ENCODE measurements at places on chromosomes 4 and X.

DNA sequence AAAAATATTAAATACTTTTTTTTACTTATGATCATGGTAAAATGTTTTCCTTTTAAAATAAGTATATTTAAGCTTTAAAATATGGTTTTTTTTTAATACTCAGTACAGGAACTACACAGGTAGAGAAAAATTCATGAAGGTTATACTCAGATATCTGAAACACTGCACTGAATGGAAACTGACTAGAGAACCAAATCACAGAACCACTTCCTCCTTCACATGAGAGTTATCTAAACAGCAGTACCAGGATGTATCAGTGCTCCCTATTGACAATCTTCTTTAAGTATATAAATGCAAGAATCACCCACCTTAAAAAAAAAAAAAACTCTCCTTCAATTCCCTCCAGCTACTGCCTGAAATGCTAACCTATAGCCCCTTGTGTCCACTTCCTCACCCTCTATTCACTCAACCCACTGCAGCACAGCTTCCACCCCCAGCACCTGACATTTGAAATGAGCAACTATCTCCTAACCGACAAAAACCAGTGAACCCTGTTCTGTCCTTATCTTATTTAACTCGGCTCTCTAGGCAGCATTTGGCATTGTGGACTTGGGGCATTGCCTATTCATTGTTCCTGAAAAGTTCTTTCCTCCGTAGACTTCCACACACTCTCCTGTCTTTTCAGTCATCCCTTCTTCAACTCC, 9.1 kb downstream of the SLC7A3 start:
- no peak for DNase-seq

DNA sequence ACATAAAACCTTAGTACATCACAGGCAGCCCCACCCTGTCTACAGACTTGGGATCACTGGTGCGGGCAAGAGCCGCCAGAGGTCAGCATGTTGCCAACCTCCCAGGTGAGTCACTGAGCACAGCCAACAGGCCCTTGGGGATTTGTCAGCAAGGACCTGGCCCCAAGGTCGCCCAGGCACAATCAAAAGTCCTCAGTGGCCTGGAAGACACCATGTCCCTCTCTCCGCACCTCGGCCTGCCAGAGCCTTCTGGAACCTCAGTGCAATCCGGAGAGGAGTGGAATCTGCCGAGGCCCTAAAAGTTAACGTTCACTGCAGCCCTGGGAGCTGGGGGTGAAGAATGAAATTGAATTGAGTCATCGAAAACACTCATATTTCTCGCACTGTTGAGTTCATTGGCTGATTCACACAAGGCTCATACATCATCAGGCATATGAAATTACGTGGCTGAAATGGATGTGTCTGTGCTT, 74.3 kb downstream of the WFS1 start:
- DNase-seq, result no peak

- DNase-seq, result no peak
These were observed 733.7 kb upstream of the FRG1 start for GRCh38 chr4:189206953-189207352.

GRCh38 chrX:108439426-108439942, at the start of gene COL4A5:
COL4A5 (plus strand) TSS chrX:108439838; CDS start chrX:108440126, 288 bp downstream.
- no peak for DNase-seq

GRCh38 chr4:80576796-80577195, 241.3 kb downstream of the CFAP299 start:
- no peak for DNase-seq

GRCh38 chrX:123745511-123745910, 12.7 kb upstream of the THOC2 start:
- DNase-seq, result no peak

DNA sequence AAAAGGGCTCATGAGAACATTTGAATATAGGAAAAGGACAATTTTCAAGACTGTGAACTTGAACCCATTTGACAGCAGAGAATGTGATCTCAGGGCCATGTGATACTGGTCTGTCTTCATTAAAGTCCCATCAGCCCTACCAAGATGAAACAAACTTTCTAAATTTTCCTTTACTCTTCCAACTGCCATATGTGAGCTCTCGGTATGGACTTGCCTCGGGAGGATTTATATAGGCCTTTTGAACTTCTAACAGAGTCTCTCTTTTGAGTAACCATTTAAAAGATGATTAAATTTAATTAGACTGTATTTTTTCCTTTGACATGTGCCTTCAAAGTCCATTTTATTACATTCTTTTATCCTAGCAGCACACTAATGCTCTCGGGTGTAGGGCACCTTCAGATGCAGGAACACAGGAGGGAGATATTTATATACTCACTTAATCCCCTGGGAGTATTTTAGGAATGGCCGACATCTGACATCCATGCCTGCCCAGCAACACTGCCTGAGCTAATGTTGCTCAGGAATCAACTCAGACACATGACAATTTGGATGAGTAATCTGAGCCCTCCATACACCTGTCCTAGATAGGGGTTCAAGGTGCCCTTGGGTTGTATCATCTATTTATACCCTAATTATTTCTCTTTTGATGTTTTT, 155.0 kb downstream of the SLC7A11 start:
- no peak for DNase-seq

DNA sequence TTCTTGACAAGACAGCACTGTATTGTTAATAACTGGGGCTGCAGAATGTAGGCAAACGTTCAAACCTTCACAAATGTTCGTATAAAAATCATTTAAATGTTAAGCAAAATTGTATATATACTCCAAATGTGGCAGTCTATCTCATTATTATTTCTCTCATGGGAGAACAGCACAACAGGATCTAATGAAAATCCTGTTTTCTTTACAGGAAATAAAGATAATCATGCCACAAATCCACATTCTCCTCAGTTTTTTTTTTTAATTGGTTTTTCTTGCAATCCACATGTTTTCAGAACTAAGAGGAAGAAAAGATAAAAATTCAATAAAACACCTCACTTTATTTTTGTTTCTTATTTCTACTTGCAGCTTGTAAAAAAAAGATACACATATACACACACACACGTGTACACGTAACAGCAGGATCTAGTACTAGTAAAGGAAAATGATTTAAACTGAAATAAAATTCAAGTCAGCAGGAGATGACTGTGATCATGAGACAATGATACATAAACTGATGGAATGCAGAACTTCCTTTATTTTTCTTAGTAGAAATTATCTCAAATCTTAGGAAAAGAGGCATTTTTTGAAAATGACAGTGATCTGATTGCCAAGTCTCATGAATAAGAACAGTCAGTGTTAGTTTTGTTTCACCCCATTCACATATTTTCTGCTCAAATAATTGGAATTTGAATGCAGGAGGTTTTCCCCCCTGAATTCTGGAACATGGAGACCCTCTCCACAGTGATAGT, 11.3 kb downstream of the APBB2 start:
- DNase-seq, result no peak

DNA sequence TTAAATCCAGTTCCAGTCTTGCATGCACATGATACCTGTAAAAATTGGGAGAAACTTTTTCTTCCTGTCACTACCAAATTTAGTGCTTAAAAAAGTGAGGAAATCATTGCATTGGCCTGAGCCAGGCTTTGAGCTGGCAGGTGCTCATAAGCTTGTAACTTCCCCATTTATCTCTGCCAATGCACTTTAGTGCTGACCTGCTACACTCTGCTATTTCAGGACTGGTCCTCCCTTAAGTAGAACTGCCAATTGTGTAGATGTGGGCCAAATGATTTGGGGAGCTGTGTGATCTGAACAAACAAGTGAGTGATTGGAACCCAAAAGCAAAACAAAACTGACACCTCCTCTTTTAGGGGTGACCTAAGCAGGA, 51.8 kb downstream of the ZNF827 start:
- DNase-seq, result no peak

GRCh38 chr4:109294006-109294405, 8.5 kb downstream of the COL25A1 start:
- no peak for DNase-seq

DNA sequence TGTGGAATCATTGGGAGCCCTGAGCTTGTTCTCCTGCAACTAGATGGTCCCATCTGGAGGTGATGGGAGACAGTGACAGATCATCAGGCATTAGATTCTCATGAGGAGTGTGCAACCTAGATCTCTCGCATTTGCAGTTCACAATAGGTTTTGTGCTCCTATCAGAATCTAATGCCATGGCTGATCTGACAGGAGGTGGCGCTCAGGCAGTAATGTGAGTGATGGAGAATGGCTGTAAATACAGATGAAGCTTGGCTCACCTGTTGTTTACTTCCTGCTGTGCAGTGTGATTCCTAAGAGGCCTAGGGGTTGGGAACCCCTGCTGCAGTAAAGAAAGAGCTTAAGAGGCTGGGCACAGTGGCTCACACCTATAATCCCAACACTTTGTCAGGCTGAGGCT, 42.2 kb upstream of the PUDP start:
- DNase-seq, result no peak

DNA sequence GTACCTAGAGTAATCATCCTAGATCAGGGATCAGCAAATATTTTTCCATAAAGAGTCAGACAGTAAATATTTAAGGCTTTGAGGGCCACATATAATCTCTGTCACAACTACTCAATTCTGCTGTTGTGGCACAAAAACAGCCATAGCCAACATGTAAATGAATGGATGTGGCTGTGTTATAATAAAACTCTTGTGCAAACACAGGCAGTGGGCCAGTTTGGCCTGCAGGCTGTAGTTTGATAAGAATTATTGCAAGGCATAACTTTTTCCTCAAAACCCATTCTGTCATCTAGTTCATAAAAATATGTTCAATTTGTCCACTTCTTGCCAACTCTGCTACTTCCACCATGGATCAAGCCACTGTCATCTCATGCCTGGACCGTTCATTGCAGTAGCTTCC, 39.4 kb upstream of the SHROOM4 start:
- DNase-seq, result no peak

DNA sequence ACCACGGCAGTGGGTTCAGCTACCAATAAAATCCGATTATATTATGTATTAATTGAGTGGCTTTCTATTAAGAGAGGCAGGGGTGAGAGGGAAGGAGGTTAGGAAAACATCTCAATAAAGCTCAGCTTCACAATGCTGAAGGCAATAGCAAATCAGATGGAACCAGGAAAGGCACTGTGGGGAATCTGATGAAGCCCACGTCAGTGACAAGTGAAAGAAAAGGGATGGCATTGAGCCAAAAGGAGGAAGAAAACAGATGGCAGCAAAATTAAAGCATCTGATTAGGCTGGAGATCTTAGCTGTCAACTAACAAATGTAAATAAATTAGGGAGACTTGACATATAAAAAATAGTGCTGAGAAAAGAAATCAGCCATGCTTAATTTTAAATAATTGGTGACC, 180.9 kb downstream of the RASL11B start:
- DNase-seq, result no peak

DNA sequence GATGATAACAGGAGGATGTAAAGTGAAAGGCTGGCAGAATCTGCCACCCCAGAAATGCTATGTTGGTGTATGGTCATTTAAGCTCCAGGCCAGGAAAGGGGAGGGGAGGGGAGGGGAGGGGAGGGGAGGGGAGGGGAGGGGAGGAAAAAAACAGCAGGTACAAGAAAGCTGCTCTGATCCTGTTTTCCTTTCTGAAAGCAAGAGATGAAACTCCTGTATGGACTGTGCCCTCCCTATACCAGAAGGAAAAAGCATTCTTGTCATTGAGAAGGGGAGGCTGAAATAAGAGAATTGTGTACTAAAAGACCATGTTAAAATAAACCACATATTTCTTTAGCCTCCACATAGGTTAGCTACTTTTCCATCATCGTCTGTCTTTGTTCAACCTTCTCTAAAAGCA, 179.5 kb downstream of the NLGN4X start:
- no peak for DNase-seq

DNA sequence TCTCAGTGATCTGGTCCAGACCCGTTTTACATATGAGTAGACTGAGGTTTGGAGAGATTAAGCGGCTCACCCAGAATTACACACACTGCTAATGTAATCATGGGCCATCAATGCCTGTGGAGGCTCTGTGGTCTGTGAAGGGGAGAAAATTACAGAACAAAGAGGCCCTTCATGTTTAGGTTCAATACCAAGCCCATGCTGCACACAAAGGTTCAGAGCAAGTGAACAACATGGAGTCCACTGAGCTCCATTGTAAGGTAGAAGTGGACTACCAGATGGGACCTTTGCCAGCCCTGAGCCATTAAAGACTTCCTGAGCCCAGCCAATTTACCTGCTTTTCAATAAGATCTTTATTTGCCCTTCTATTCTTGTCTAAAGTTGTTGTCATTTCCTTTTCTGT, 109.8 kb downstream of the LUZP4 start:
- DNase-seq, result no peak

GRCh38 chrX:132594129-132594528, 105.3 kb upstream of the MBNL3 start:
- DNase-seq, result no peak

GRCh38 chrX:97159916-97160800, 276.4 kb downstream of the RPA4 start:
- no peak for DNase-seq

DNA sequence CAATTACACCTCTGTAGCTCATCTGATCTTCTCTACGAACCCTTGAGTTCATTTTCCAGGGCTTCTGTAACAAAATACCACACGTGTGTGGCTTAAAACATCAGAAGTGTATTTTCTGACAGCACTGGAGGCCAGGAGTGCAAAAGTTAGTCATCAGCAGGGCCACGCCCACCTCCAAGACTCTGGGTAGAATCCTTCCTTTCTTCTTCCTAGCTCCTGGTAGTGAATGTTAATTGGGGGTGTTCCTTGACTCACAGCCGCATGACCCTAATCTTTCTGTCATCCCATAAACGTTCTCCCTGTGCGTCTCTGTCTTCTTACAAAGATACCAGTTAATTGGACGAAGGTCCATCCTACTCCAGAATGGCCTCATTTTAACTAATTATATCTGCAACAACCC, 115.0 kb downstream of the TRIML1 start:
- DNase-seq, result no peak

DNA sequence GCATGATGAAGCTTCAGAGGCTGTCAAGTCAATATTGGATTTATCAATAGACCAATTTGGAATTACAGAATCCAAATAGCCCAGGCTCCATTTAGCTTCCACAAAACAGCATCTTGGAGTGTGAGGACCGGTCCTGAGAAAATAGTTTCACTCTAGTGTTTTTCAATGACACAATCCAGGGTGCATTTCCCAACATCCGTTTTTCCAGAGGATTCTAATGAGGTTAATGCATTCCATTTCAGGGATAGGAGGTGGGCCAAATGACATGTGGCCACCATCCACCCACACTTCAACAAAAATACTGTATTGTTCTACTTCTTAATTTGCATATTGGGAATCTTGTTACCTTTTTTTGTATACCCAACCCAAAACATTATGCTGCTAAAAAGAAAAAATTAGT, 229.8 kb upstream of the LDB2 start:
- no peak for DNase-seq
